Frontal cortex (tissue), 4 donors: ENCODE measurements at places on chromosomes 4 and X. TPM values are rescaled to one million over a fixed set of nuclear protein-coding genes. Genes with fewer than 3 reads are reported as not detected.

IL2RG gene
- total RNA-seq, result not detected

PAGE2 gene
- not detected for total RNA-seq

TMPRSS11B gene
- not detected for total RNA-seq

SOWAHB gene
- total RNA-seq, result 2.9 TPM

DNA sequence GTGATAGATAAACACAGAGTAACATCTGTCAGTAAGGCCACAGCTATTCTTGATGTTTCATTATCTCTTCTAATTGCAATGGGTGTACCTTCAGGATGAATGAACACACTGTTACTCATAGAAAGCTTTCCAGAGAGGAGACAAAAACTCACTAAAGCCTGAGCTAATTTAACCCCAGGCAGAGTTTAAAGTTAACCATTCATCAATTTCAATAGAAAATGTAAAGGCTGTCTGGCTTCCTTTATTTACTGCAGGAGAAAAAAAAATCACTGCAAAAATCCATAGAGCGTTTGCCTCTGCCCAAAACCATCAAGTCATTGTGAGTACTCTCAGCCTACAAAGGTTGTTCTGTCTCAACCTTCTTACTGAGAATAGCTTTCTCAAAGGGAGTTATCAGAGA is 376.9 kb downstream of the PPP4R3C start:
- DNase-seq, result no peak

DNA sequence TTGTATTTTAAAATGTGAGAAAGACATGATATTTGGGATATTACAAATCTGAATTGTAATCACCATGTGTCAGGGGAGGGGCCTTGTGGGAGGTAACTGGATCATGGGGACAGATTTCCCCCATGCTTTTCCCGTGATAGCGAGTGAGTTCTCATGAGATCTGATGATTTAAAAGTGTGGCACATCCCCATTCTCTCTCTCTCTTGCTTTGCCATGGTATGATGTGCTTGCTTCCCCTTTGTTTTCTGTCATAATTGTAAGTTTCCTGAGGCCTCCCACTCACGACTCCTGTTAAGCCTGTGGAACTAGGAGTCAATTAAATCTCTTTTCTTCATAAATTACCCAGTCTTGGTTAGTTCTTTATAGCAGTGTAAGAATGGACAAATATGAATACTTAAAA is 39.0 kb downstream of the CCDC158 start:
- no peak for DNase-seq

DNA sequence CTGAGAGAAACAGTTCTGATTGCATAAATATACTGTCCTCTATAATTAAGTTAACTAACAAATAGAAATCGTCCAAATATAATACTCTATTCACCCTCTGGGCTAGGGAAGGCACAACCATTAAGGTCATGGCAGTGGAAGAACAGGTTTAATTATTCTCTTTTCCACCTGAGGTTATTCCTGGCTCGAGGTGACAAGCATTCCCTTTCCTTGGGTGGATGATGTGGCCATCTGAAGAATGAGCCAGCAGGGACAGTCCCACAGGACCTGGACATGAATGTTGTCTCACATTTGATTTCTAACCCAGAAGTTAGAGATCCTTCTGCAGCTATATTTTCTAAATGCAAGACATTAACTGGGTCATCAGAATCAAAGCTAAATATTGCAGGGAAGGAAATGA is 5.5 kb downstream of the IBSP start:
- DNase-seq, result no peak

DNA sequence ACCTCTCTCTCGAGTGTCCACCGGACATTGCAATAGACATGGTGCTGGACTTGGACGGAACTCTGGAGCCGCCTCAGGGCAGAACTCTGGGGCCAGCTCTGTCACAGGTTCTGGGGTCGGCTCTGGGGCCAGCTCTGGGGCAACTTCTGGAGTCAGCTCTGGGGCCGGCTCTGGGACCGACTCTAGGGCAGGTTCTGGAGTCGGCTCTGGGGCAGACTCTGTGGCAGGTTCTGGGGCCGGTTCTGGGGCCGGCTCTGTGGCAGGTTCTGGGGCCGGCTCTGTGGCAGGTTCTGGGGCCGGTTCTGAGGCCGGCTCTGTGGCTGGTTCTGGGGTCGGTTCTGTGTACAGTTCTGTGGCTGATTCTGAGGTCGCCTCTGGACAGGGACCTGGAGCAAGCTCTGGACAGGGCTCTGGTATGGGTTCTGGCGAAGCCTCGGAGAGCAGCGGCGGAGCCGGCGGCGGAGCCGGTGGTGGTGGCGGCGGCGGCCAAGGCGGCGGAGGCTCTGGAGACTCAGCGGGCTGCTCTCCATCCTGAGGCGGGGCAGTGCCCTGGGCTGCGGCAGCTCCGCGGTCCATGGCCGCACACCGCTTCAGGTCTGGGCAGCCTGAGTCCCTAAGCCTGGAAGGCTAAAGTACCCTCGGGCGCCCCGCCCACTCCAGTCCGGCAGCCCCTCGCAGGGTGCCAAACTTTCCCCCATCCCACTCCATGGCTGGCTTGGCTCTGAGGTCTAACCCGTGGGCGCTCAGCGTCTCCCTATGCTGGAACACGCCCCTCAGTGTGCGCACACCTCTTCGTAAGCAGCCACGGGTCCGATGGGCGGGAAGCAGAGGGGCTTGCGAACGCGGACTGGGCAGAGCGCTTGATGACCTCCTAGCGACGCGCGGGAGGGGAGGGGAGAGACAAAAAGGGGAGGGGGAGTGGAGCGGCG is at the start of gene DGKK:
Gene DGKK, minus strand, starts transcription at position 723 of the 929 bp plus-strand sequence. Its CDS starts 147 bp downstream, at position 576.
- no peak for DNase-seq

- DNase-seq, result no peak
Measured at GRCh38 chr4:48095441-48095840, 38.6 kb downstream of the TXK start.

DNA sequence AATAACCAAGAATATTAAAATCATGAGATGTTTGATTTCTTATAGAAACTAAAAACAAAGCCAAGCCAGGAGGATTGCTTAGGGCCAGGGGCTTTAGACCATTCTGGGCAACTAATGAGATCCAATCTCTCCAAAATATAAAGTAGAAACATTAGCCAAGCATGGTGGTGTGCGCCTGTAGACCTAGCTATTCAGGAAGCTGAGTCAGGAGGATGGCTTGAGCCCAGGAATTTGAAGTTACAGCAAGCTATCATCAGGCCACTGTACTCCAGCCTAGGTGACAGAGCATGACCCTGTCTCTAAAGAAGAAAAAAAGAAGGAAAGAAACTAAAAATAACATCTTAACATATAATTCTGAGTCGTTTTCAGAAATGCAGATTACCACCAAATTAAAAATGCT is 96.7 kb downstream of the NAF1 start:
- no peak for DNase-seq

DNA sequence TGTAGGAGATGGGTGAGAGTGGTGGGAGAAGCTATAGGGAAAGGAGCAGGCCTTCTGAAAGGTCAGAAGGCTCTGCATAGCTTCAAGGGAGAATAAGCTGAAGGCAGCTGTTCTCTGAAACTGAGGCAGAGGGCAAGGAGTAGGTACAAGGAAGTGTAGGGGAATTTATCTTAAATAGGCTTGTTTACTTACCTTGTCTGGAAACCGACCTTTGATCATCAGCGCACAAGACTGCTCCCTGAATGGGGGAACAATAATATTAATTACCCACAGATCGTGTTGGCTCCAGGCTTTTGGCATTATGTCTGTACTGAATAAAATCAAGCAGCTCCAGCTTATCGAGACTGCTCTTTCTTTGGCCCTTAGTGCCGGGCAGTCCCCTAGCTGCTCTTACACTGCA is 175.5 kb upstream of the MAGEB16 start:
- DNase-seq, result no peak

- no peak for DNase-seq
Measured at GRCh38 chr4:132332932-132333723, 816.0 kb upstream of the PCDH10 start.

DNA sequence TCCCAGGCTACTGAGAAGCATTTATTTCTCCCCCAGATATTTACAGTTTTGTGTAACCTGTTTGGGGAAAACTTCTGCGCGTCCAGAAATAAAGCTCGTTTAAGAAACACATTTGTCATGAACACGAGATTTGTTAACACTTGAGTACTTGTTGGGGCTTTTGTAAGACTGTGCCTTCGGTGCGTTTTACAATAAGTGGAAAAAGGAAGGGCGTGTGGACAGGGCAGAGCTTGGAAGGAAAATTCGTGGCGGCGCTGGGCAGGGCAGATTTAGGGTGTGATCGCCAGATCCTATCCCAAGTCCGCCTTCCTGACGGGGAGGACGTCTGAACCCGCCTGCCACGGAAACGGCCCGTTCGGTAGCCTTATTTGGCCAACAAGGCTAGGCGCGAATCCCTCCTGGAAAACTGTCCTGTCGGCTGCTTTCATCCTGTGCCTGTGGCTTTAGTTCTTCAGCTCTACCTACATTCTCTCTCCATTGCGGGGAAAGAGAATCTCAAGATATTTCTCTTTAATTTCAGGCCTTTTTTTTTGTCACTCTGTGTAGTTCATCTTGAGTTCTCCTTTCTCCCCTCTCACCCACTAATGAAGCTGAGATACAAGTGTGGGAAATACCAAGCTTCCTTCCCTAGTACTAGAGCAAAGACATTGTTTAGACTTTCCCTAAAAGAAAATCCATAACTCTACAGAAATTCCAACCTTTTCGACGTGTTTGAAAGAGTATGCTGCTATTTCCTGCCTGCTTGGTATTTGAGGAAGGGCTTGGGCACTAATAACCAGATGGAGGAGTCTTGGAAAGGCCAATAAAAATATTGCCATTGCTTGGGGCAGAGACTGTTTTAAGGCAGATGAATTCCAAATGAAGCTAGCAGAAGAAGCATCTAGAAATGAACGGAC is 982 bp downstream of the PDLIM5 start:
- DNase-seq, result peak; percentile 22

GRCh38 chrX:152028579-152028978 is 54.1 kb upstream of the GABRE start:
- no peak for DNase-seq

GRCh38 chrX:105662248-105662647 is 160.1 kb upstream of the NRK start:
- DNase-seq, result no peak

- DNase-seq, result no peak
Measured at GRCh38 chrX:119573222-119573621, 1.1 kb upstream of the UBE2A start.

DNA sequence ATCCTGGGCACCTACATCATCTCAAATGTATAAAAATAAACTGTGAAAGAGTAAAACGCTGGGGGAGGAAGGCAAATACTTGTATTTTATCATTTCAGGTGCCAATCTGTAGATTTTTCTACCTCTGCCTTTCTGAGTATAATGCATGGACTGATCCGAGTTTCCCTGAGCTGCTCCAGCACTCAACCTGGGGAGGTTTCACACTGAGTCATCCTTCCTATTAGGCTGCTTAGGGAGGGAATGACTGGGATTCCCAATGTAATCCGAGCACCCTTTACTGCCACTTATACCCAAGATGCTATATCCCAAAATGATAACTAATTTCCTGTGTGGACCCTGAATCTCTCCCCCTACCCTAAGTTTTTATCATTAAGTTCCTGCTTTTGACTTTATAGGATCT is 126.6 kb downstream of the HNRNPD start:
- no peak for DNase-seq

- DNase-seq, result no peak
Measured at GRCh38 chrX:94854251-94854650, 1180.2 kb downstream of the FAM133A start.

DNA sequence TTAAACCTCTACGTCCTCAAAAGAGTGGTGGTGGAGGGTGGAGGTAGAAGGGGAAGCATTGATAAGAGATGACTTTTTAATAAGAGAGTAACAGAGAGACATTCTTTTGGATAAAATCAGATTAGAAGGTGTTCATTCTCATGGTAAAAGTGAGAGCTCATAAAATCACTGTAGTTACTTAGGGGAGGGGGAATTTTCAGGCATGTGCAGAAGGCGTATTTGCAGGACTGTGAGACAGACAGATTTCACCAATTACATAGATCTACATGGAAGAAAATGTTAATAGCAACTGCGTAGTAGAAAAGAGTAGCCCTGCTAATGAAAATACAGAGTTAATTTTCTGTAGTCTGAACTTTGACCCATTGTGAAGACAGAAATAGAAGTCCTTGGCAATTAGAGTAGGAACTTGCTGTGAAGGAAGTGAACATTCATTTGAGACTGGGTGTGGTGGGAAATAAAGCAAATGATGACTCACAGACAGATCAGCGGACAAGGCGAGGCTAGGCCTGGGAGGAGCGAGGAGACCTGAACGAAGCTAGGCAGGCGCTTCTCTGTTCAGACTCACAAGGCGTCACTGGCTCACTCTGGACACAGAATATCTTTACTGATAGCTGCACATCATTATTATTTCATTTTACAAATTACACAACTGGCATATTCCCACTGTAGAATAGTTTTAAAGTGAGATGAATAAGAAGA is 57.2 kb upstream of the FAM9C start:
- DNase-seq, result no peak

GRCh38 chr4:40427128-40427527 is 92.0 kb downstream of the CHRNA9 start:
- no peak for DNase-seq

DNA sequence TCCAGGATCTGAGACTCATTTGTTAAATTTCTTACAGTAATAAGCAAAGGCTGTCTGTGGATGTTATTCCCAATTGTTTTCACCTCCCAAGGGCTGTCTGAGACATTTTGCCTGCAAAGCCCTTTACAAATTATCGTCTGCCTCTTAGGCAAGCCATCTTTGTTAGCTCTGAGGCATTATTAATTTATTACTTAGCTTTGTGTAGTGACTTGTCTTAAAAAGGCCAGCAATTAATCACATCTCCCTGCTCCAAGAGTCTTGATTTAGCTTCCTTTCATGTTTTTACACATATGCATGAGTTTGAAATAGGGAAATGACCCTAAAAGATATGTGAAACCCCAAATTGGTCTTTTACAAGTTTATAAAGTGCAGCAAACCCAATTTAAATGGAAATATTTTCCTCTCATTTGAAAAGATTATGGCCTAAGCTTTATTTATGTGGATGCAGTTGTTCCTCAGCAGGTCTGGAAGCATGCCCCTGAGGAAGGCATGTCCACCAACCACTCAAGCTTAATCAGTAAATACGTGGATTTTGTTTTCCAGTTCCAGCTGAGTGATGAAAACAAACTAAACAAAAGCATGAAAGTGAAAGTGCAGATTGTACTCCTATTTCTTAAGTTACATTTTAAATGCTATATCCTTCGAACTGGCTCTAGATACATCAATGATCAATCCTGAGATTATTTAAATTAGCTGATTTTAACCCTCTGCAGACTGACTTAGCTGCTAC is 173.6 kb upstream of the LNX1 start:
- no peak for DNase-seq

DNA sequence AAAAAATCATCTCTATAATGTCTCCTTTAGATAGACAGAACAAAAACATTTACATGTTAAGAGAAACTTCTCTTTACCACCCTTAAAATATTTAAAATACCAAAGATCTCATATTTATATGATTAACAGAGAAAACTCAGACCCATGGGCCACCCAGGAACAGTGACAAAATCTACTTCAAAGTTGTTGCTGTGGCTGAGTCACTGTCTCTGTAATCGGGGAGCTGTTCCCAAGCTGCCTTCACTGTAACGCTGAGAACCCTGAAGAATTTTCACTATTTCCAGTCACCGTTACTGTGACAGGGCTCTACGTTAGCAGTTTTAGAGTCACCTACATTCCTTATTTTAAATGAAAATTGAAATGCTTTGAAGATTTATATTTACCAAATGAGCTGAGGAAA is 9.0 kb upstream of the DAPP1 start:
- DNase-seq, result no peak
